ENCODE measurements at places on chromosomes 2 and 18. TPM values are rescaled to one million over a fixed set of nuclear protein-coding genes. Genes with fewer than 3 reads are reported as not detected.

Gene BOD1L2
- not detected for total RNA-seq

Gene HOXD13
- not detected for total RNA-seq

Gene SERPINB11
- not detected for total RNA-seq

Gene C2orf92
- total RNA-seq = 4.9 TPM

Gene CRYGD
- total RNA-seq = not detected

Gene FOXD4L1
- 0.14 TPM for total RNA-seq

Gene FLACC1
- total RNA-seq = 0.35 TPM

Gene TMEM182
- 10.6 TPM for total RNA-seq

Gene SLC4A5
- not detected for total RNA-seq

Gene CHRND
- total RNA-seq = 0.10 TPM

Gene TUBA3E
- not detected for total RNA-seq

Gene SLC38A11
- 9.2 TPM for total RNA-seq

DNA sequence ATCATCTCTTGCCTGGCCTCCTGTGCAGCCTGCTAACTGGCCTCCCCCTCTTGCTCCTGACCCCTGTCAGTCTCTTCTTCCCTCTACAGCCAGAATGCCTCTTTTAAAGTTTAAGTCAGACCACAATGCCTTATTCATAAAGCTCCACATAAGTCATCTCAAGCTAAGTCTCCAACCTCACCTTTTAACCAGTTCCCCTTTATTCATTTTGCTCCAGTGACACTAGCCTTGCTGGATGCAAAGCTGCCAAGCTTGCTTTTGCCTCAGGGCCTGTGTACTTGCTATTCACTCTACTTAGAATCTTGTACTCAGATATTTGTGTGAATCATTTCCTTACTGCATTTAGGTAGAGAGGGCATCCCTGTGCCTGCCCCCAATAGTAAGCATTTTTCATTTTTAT, 180.9 kb downstream of the PDE1A start:
- no peak for DNase-seq

DNA sequence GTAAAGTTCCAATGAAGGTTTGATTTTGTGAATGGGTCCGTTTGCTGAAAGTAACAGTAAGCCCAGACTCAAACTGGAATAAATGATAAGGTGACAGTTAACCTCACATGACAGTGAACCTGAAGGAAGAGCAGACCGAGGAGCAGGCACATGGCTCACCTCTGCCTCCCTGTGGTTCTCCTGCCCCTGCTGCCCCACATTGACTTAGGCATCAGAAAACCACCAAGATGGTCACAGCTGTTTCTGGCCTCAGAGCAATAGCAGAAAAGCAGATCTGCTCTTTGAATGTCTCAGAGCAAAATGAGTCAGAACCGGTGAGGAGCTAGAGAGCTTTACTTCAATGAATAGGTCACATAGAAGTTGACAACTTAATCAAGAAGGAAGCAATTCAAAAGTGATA, 487.6 kb downstream of the METTL4 start:
- no peak for DNase-seq

DNA sequence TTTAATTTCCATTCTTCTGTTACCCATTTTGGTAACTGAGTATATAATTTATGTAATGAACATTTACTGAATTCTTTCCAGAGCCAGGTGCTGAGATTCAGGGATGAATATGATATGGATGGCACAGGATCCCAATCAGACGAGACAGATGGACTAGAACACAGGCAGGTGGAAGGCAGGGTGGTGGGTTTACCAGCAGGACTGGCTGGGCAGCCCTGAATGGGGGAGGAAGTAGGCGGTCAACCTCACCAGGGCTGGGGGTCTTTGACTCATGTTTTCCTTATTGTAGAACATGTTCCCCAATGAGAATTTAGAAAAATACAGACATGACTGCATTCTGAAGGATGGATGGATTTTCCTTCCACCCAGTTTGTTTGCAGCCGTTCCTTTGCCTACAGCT, 80.3 kb downstream of the CIB4 start:
- DNase-seq = no peak

GRCh38 chr2:208024091-208024490, 1.2 kb downstream of the PLEKHM3 start:
- no peak for DNase-seq

GRCh38 chr2:235940330-235940729, 227.9 kb downstream of the GBX2 start:
- DNase-seq = no peak

GRCh38 chr18:9025091-9025838, 77.2 kb upstream of the NDUFV2 start:
- DNase-seq = peak; percentile 28

DNA sequence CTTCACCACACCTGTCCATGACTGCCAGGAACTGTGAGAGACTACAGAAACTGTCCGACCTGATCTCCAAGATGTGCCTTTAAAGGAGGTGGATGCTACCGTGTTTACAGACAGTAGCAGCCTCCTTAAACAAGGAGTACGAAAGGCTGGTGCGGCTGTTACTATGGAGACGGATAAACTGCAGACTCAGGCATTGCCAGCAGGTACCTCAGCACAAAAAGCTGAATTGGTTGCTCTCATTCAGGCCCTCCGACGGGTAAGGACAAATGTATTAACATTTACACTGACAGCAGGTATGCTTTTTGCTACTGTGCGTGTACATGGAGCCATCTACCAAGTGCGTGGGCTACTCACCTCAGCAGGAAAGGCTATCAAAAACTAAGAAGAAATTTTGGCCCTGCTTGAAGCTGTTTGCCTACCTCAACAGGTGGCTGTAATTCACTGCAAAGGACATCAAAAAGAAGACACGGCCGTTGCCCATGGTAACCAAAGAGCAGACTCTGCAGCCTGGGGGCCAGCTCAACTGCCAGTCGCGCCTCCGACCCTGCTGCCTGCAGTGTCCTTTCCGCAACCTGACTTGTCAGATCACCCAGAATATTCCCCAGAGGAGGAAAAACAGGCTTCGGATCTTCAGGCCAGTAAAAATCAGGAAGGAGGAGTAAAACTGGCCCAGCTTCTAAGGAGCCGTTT, 30.9 kb downstream of the SKA1 start:
- no peak for DNase-seq

- DNase-seq = no peak
Observed at GRCh38 chr2:44747794-44748193, 193.7 kb upstream of the SIX3 start.

DNA sequence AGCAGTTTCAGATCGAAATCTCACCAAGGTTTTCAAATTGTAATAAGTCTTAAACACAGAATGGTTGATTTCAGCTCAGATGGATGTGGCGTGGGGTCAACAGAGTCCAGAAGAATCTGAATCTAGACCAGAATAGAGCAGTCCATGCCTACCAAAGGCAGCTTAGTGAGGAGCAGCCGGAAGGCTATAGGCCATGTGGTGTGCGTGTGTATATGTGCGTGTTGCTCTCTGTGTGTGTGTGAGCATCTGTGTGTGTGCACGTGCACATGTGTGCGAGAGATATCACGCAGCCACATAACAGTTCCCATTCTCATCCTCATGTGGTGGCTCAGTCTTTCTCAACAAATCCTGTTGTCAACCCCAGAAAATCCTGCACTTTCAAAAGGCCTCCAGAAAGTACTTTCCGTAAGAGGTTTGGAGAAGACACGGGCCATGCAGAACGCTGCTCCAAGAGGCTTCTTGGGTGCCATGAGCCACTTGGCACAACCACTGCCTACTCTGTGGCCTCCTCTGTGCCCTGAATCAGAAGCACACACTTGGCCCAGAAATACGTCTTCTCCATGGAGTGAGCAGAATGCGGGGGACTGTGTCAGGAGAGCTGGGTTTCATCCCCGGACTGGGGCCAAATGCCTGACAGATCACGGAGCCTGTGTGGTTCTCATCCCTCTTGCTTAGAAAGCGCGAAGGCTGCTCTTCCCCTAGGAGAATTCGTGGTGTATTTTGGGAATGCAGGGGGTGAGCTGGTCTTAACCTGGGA, 67.3 kb downstream of the ACKR3 start:
- no peak for DNase-seq

DNA sequence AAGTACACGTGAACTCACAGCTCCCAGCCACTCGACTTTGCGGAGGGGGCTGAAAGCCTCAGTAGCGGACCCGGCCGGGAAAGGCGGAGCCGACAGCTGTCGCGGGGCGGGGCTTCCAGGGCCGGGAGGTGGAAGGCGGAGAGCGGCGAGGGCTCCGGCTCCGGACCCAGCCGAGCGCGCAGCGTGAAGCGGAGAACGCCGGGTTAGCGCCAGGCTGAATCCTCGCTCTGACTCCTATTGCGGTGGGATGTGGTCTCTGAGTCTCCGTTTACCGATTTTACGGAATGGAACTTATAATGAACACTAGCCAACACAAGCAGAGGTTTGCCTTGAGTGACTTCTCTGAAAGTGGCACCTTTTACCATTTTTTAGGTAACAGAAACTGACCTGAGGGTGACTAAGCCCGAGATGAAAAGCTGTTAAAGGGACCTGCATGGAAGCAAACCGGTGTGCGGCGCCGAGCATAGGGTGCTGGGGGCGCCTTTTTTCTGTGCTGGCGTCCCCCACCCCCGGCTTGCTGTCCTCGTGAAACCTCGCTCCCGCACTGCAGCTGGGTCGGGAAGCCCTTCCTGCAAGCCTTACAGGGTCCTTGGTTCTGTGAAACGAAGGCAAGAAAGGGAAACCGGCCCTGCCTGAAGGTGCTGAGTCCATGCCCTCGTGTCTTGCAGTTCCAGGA, 72.9 kb downstream of the EN1 start:
- DNase-seq = no peak

DNA sequence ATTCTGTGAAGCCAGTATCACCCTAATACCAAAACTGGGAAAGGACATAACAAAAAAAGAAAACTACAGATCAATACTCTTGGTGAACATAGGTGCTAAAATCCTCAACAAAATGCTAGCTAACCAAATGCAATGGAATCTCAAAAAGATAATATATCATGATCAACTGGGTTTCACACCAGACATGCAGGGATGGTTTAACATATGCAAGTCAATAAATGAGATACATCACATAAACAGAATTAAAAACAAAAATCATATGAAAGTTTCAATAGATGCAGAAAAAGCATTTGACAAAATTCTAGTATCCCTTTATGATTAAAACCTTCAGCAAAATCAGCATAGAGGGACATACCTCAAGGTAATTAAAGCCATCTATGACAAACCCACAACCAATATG, 198.2 kb upstream of the NDUFV2 start:
- no peak for DNase-seq

DNA sequence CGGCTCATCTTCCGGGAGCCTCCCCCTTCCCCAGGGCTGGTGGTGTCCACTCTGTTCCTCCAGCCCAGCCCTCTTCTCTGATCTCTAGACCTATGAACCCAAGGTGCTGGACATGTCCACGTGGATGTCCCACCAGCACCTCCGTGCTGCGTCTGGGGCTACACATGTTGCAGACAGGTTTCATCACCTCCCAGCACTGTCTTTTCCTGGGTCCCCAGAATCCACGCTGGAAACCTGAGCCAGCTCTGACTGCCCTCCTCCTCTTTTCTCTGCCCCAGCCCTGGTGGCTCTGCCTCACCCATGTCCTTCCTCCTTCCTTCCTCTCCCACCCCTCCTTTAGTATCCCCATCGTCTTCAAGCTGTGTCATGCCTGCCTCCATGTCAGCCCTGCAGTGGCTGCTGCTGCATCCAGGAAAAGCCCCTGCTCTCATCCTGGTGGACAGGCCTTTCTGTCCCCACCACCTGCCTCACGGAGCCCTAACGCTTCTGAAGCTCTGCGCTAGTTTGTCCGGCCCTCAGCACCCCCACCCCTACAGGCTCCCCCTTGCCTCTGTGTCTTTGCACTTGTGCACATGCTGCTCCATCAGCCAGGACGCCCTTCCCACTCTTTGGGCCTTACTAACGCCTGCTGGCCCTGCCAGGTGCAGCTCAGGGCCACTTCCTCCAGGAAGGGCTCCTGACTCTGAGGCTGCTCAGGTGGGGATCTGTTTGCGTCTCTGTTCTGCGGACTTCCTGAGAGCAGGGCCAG, 105.9 kb downstream of the DYSF start:
- no peak for DNase-seq

GRCh38 chr2:39121523-39122063, 742 bp upstream of the SOS1 start:
- no peak for DNase-seq

GRCh38 chr2:134375935-134376334, 122.1 kb downstream of the MGAT5 start:
- DNase-seq = peak; percentile 75

DNA sequence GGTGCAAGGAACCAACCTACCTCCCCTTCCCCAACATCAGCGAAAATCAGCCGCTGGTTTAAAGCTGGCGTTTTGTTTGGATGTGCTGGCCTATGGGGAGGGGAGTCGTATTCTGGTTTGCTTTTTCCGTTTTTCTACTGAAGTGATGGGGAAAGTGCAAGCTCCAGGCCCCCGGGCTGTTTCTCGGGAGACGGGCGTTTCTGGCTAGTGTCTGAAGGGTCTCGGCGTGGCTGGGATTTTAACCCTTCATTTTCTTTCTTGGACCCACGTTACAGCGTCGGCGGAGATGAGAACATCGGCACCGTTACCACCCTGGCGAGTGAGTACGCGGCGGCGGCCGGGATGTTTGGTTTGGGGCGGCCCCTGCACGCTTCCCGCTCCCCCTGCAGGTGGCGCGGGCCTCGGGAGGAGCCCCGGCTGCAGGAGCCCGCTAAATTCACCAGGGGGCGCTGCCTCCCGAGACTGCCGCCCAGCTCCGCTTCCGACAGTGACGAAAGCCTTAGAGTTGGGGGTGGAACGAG, 70.7 kb downstream of the PLB1 start:
- peak; percentile 65 for DNase-seq

DNA sequence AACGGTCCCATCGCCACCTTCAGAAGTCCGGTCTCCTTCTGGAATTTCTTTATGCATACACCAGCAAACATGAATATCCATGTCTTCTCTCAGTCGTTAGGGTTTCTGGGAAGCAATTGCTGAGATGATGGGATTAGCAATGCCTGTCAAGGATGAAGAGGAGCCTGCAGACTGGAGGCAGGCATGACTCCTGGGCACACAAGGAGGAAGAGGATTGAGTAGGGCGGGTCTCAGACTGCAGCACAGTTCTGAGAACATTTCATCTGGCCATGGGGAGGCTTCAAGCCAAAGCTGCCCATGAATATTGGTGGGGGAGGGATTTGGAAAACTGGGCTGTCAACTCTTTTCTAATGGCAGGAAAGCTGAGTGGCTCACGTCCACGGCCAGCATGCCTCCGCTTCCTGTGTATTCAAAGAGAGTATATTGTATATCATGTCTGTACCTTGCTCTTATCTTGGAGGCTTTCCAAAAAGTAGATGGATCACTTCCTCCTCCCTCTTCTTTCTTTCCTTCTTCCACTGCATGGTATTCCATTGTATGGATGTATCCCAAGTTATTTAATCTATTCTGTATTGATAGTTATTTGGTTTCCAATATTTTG, 24.5 kb downstream of the MC2R start:
- no peak for DNase-seq

- no peak for DNase-seq
Observed at GRCh38 chr2:110866466-110866865, 134.1 kb downstream of the ACOXL start.

Data from HepG2 (cell line).